ENCODE measurements at places on chromosomes 3 and 15.
A peak's percentile ranks its signal among the peaks of the same experiment; 100 is the strongest.

DNA sequence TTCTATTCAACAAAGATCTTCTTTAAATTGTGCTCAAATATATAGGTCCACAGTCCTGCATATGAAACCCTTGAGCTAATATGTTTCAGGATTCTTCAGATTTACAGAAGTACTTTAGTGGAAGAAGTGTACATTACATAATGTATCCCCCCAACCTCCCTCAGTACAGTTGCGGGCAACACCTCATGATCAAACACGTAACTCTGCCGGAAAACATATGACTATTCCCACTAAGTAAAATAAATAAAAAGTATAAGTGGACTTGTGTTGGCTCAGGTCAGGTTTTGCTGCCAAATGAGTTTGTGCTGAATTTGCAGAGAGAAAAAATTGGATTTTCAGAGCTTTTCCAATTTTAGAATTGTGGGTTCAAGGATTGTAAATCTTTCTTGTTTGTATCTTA lies 267.6 kb upstream of the MDFIC2 start:
- no peak for DNase-seq

- no peak for DNase-seq
These were observed 156.2 kb downstream of the NLGN1 start for GRCh38 chr3:173553635-173554280.

DNA sequence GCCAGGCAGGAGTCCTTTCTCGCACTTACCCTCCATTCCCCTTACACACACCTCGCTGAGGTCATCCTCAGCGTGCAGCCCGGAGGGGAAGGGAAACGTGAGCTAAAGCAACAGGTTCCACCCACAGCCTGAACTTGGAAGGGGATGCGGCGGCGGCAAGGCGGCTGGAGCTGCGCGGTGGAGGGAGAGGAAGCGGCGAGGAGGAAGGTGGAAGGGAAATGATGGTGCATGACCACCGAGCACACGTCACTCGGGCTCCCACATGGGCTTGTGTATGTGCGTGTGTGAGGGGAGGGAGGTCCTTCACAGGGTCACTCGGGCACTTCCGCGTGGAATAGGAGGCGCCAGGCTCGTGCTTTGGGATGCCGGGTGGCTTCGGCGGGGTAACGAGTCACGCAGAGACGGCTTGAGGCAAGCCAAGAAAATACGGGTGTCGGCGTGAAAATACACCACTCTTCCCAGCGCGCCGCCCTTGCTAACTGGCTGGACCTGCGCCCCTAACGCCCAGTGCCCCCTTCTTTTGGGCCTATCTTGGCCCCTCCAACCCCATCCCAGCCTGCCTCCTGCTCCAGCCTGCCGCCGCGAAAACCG lies 225.5 kb upstream of the IL12A start:
- DNase-seq: peak; percentile 94

- DNase-seq: no peak
These were observed 486.3 kb downstream of the MAGI1 start for GRCh38 chr3:65552434-65552833.

GRCh38 chr15:81016489-81017068 lies 15.9 kb downstream of the TLNRD1 start:
- no peak for DNase-seq

GRCh38 chr3:127770671-127771355 lies 51.5 kb downstream of the MGLL start:
- DNase-seq: peak; percentile 69

GRCh38 chr3:141286856-141287255 lies 55.2 kb downstream of the PXYLP1 start:
- no peak for DNase-seq

- no peak for DNase-seq
These were observed 6.3 kb downstream of the TIGIT start for GRCh38 chr3:114299941-114300624.

- DNase-seq: no peak
These were observed 221.5 kb upstream of the ICE2 start for GRCh38 chr15:60700437-60700836.

- no peak for DNase-seq
These were observed 329.1 kb upstream of the C2CD4B start for GRCh38 chr15:62494197-62494596.

DNA sequence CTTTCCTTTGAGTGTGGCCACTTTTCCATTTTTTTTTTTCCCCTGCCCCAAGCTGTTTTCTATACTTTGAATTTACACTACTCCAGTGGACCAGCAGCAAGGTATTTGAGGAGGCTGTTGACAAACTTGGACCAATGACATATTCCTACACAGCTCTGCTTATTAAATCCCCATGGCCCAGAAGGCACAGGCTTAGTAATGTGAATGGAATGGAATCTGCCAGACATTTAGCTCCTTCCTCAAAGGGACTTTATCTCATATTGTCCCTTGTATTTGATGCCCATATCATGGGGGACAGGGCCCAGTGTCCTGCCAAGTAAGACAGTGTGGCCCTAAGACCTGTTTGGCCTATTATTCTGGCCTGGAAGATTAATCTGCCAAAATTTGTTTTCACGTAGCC lies 107.5 kb downstream of the CHCHD6 start:
- no peak for DNase-seq

DNA sequence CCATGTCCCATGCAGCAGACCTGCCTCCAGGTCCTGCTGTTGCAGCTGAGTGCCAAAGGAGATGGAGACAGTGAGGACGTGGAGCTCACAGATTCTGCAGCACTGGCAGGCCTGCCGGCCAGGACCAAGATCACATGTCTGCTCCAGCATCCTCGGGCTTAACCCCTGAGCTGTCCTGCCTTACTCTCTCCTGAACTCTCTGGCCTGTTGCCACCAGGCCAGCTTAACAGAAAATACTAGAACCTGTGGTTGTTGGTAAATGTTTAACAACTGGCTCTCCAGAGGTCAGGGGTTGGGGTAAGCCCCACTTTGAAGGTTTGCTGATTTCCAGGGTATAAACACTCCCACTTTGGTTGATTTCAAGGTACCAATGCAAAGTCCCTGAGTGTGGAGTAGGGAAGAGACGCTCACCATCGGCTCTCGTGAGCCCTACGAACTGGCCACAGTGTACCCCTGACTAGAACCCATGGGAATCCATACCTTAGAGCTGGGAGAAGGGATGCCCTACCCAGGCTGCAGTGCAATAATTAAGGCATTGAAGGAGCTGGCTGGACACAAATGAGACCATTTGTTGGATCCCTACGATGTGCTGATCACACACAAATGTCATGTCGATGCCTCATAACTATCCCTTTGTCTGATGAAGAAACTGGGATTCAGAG lies 147.9 kb downstream of the OR4M2 start:
- DNase-seq: peak; percentile 72

- DNase-seq: no peak
These were observed 494.2 kb downstream of the FOXP1 start for GRCh38 chr3:71089271-71089847.

DNA sequence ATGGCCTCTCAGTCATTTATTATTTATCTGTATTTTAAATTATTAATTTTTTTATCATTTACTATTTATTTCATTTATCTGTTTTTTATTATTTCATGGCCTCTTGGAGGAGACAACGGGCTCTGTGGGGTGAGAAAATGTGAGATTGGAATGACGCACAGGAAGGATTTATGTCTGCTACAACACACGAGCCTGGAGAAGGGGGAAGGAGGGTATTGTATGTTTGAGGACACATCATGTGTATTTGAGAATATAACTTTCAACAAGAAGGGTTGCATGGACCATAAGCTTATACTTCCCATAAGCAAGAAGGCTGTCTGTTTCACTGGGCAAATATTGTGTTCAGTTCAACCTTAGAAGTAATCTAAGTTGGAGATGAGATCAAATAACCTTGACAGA lies 31.7 kb downstream of the LSM3 start:
- DNase-seq: no peak

DNA sequence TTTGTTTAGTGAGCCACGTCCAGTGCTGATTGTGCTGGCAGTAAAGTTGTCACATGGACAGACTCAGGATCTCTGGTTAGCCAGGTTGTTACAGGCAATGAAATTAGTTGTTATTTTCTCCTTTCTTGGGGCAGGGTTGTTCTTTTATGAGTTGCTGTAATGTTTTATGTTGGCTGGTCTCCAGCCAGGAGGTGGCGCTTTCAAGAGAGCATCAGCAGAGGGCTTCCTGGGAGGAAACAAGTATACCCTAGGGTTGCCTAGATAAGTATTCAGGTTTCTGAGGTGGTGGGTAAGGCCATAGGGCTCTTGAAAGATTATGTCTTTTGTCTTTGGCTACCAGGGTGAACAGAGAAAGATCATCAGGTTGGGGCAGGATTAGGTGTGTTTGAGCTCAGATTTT lies 14.5 kb upstream of the CFAP20DC start:
- no peak for DNase-seq

- no peak for DNase-seq
These were observed 103.6 kb upstream of the NUDT16 start for GRCh38 chr3:131277836-131278497.

All from posterior vena cava (tissue), 2 donors.